ENCODE measurements at places on chromosomes 16 and 17.

GRCh38 chr16:53370827-53371226, 63.4 kb upstream of the RBL2 start:
- no peak for DNase-seq

- DNase-seq: no peak
These were observed 24.4 kb upstream of the ABCC1 start for GRCh38 chr16:15924996-15925395.

DNA sequence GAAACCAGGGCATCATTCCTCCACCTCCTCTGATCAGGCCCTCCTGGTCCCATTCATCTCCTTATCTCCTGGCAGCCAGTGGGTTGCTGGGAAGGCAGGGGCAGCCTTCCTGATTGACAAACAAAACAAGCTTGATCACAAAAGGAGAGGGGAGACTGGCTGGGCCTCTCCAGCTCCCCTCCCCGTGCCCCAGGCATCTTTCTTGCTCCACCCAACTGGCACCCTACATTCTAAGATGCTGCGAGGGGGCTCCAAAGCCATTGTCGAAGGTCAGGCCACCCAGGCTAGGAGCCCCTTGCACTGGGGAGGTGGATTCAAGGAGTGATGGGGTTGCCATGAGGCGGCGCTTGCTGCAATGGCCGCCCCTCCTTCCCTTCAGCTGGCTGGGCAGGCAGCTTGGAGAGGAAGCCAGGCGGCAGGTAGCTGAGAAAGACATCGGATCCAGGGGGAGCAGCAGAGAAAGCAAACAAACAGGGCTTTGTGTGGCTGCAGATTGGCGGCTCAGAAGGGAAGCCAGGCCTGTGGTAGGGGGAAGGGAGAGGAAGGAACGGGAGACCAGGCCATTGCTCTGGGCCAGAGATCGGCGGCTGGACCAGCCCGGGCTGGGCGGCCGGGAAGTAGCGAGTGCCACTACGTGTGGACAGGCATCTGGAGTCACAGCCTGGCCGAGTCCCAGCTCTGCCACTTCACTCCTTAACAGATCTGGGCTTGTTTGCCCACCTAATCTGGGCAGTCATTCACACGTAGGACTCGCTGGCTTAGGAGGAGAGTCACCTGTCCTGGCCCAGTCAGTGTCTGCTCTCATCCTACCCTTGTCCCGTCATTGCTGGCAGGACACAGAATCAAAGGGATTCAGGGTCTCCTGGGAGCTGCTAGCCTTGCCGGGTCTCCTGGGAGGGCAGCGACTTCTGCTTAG, 12.3 kb downstream of the RAI1 start:
- no peak for DNase-seq

GRCh38 chr17:301681-302299, 50.8 kb downstream of the RPH3AL start:
- DNase-seq: no peak

- DNase-seq: no peak
These were observed 8.0 kb downstream of the OR1F1 start for GRCh38 chr16:3195975-3196374.

Measured in choroid plexus epithelial cell (primary cell).